ENCODE measurements at places on chromosomes 1 and 21. TPM values are rescaled to one million over a fixed set of nuclear protein-coding genes. Genes with fewer than 3 reads are reported as not detected.

DNA sequence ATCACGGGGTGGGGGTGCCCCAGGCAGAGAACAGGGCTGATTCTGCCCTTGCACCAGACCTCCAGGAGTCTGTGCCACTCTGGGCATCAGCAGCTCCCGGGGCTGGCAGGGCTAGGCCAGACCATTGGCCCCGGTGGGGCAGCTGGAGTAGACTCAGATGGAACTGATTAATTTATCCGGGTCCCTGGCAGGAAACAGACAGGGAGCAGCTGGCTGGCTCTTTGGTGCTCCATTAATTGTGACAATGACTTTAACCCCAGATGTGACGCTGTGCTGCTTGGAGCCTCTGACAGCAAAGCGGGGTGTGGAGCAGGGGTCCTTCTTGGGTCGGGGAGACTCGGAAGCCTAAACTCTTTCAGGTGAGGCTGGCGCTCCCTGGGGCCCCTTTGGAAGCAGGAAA is 9.5 kb downstream of the EPHA8 start:
- no peak overlapping the region for H3K4me3 ChIP-seq
- no peak for DNase-seq
- H3K27me3 ChIP-seq: peaks cover 20% of the 10 kb centered on the region
- no peaks in the 10 kb centered on the region for H3K36me3 ChIP-seq

GRCh38 chr1:212633161-212633560 is 24.6 kb downstream of the ATF3 start:
- no peak overlapping the region for H3K27ac ChIP-seq
- H3K27me3 ChIP-seq: no peaks in the 10 kb centered on the region

GRCh38 chr1:232662910-232663309 is 33.0 kb upstream of the SIPA1L2 start:
- DNase-seq: no peak
- no peaks in the 10 kb centered on the region for H3K4me1 ChIP-seq
- H3K36me3 ChIP-seq: no peaks in the 10 kb centered on the region
- no peaks in the 10 kb centered on the region for H3K27me3 ChIP-seq
- H3K27ac ChIP-seq: no peak overlapping the region

C1orf141 gene
- not detected for total RNA-seq

DNA sequence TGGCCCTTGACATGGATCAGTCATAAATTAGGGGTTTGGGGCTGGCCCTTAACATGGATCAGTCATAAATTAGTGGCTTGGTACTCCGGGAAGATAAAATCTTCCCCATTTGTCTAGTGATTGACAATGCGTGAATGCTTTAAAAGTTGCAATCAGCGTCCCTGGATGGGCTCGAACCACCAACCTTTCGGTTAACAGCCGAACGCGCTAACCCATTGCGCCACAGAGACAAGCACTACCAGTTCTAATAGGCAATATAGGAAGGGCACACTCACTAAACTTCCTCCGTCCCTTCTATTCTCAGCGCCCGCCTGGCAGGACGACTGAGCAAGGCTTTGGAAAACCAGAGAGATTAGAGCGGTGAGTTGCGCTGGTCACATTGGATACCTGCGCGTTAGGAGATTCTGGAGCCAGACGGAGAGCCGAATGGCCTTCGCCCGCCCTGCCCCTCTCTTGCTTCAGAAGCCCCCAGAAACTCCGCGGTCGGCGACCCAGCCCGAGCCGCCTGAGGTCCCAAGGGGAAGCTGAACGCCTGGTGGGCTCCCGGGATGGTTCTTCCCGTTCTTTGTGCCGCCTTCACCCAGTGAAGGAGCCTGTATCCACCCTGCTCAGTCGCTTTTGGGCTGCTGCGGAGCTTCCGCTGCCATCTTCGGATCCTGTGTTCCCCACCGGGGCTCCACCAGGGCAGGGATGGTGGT is 235.9 kb downstream of the FAM72C start:
- no peaks in the 10 kb centered on the region for H3K4me1 ChIP-seq
- DNase-seq: no peak
- no peak overlapping the region for H3K27ac ChIP-seq

GRCh38 chr1:32695098-32695904 is 7.3 kb downstream of the SYNC start:
- H3K27me3 ChIP-seq: no peaks in the 10 kb centered on the region
- DNase-seq: peak; percentile 85
- no peaks in the 10 kb centered on the region for H3K36me3 ChIP-seq
- H3K4me1 ChIP-seq: peaks cover 34% of the 10 kb centered on the region
- no peak overlapping the region for H3K4me3 ChIP-seq

DMBX1 gene
- not detected for total RNA-seq

DNA sequence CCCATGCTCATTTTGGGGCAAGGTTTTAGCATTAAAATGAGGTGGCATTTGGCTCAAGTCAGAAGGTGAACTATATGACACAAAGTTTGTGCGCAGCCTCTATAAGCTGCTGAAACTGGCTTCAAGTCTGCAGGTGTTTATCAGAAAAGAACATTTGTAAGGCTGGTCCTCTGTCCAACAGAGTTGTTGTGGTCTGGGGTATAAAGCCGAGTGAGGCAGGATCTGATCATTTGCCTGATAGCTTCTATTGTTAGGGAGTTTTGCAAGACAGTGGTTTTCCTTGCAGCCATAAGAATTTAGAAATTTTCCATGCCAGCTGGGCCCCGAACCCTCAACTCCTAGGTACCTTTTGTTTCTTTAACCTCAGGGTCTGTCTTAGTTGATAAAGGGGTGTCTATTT is 130.8 kb downstream of the PGBD5 start:
- H3K27me3 ChIP-seq: no peaks in the 10 kb centered on the region
- no peak overlapping the region for H3K4me3 ChIP-seq
- no peak overlapping the region for H3K27ac ChIP-seq
- H3K4me1 ChIP-seq: no peaks in the 10 kb centered on the region
- H3K36me3 ChIP-seq: no peaks in the 10 kb centered on the region
- peak; percentile 4 for DNase-seq

All from sigmoid colon (tissue), 7 donors.